ENCODE measurements at places on chromosomes 2 and 18. TPM values are rescaled to one million over a fixed set of nuclear protein-coding genes. Genes with fewer than 3 reads are reported as not detected.

- no peak for DNase-seq
Measured at GRCh38 chr18:24168496-24168895, 29.6 kb downstream of the CABYR start.

DNA sequence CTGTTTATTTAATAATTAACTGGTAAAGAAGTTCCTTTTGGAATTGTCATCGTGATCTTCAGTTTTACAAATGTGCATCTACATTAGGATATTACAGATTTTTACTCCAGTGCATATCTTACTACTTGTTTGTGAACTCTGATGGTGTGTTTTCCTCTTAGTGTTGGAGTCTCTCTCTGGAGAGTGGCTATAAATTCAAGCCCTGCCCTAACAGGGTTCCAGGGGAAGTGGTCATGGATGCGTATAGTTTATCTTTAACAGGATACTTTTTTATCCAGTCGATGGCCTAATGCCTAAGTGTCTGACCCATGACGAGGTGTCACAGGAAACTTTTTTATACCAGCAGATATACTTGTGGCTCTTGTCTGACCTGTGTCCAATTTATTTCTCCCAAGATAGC, 75.4 kb downstream of the CHN1 start:
- no peak for DNase-seq

Gene VWA3B
- not detected for total RNA-seq

DNA sequence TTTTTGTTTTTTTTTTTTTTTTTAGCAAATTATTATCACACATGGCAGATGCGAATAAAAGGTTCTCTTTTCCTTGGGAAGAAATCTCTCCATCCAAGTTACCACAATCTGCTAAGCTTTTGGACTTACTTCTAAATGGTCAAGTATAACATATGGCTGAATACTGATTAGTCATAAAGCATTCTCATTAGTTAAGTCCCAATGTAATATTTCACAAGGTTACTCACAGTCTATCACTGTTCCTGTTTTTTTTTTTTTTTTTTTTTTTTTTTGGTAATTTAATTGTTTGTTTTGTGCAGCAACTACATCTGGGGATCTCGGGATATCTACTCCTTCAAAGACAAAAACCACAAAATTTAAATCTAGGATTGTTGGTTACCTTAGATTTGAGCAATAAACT, 771.7 kb downstream of the CPS1 start:
- no peak for DNase-seq

Gene ZNF892
- 1.9 TPM for total RNA-seq

Gene C2orf92
- not detected for total RNA-seq

- no peak for DNase-seq
Measured at GRCh38 chr2:10610213-10610910, 79.4 kb downstream of the NOL10 start.

GRCh38 chr2:189252991-189253675, 73.6 kb upstream of the COL5A2 start:
- DNase-seq = no peak

- DNase-seq = peak; percentile 58
Measured at GRCh38 chr2:200662727-200663126, 76.9 kb downstream of the AOX1 start.

DNA sequence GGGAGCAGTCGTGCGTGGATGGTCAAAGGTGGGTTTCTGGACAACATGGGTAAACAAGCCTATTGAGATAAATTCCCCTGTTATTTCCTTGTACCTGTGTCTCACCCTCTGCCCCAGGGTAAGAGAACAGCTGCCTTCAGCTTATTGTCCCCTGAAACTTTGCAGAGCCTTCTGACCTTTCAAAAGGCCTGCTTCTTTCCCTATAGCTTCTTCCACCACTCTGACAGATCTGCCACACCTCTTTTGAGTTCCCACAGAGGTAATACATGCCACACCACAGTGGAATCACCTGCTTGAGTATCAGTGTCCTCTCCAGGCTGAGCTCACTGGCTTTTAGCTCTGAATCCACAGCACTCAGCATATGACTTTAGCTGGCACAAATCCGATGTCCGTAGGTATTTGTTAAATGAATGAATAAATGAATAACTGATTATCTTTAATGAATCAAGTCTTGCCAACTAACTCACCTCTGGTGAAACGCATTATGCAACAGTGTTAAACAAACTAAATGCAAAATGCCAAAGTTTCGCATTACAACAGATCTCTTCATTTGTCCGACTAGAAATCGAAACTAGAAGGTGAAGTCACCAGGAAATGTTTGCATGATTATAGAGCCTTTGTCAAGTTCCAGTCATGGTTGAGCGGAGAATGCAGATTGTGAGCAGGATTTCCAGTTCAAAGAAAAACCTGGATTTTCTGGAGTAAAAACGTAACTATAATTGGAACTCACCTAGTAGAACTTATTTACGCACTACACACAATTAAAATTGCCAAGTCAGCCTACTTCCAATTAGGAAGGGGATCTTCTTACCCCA, 16.4 kb downstream of the DYNAP start:
- DNase-seq = no peak

DNA sequence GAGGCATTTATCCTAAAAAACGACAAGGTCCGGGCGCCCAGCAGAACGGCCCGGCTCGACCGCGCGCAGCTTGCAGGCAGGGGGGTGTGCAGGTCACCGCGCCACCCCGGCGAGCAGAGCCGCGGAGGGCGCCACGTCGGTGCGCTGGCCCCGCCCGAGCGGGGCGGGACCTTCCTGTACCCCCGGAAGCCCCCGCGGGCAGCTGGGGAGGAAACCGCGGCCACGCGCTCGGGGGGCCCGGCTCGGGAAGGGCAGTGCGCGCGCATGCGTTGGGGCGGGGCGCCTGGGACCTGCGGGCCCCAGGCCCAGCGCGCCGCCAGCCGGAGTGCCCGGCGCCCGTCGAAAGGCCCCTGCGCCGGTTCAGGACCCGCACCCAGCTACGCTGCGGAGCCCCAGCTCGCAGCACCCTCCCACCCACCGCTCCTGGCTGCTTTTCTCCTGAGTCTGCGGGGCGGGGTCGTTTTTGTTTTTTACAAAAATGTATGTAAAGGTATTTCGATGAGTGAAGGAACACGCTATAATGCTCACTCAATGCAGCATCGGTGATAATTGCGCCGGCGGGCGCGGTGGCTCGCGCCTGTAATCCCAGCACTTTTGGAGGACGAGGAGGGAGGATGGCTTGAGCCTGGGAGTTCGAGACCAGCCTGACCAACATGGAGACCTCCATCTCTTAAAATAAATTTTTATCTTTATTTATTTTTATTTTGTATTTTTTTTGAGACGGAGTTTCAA, 47.7 kb upstream of the POMC start:
- DNase-seq = peak; percentile 49

Gene C2orf78
- 0.03 TPM for total RNA-seq

- DNase-seq = no peak
Measured at GRCh38 chr2:235806986-235807750, 313.3 kb downstream of the AGAP1 start.

DNA sequence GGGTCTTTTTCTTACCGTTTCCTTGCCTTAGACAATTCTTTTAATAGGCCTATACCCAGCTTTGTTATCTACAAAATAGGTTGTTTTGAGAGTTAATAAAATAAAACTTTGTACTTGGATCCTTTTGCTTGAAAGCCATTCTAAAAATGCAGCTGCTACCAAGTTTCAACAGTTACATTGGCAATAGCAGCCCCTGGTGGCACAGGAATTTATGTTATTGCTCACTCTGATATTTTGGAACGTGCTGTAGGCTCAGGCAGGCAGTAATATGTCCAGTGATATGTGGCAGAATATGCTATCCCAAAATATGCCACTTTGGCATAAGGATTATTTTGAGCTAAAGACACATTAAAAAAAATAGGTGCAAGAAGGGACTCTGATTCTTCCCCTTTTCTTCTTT, 6.7 kb upstream of the COMMD1 start:
- DNase-seq = no peak

- DNase-seq = no peak
Measured at GRCh38 chr2:72292433-72292832, 144.8 kb upstream of the CYP26B1 start.

Gene TNS1
- total RNA-seq = 9.8 TPM

Gene GMPPA
- total RNA-seq = 47.0 TPM

GRCh38 chr2:69796174-69796573, 33.3 kb upstream of the GMCL1 start:
- DNase-seq = no peak

Gene WDR33
- total RNA-seq = 36.6 TPM

GRCh38 chr2:231063347-231063746, 6.7 kb downstream of the PSMD1 start:
- no peak for DNase-seq

GRCh38 chr2:95300450-95300849, 3.3 kb downstream of the KCNIP3 start:
- DNase-seq = no peak

Gene ABCB11
- not detected for total RNA-seq

Gene LHCGR
- not detected for total RNA-seq

Gene ZNF532
- total RNA-seq = 52.6 TPM

- DNase-seq = peak; percentile 93
Measured at GRCh38 chr18:58788971-58789875, 75.5 kb upstream of the ZNF532 start.

DNA sequence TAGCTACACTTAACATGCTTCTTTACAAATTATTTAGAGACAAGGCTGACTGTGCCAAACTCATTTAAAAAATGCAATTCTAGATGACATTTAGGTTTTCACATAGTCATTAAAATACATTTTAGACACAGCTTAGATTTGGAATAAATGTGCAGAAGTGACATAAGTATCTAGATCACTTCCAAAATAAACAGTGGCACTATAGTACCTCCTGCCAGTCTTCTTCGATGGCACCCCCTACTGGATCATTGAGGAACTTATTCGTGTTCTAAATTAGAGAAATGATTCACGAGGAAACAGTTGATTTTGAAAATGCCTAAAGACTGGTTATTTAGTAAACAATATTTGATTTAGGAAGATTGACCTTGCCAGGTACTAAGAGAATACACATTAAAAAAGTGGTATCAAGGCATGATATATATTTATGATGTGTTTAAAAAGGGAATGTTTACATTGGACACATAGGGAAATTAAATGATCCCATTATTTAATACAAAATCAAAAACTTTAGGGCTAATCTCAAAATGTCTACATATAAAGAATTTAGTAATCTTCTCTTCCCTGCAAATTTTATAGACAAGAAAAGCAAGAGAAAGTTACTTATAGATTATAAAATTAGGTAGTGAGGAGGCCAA, 323.9 kb downstream of the XIRP2 start:
- DNase-seq = peak; percentile 49

Gene EFHD1
- total RNA-seq = 0.66 TPM

DNA sequence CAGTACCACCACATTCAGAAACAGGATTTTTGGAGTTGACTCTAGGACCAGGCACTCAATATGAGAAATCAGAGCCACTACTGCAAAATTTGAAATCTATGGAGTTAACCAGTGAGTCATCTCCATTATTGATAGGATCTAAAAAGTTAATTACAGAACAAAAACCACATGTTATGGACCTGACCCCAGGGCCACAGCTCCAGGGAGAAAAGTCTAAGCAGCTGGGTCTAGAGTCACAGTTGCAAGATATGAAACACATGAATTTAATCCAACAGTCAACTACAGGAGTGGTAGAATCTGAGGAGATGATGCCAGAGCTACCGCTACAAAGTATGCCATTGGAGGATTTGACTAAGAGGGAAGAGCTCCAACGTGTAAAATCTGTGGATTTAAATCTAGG, 13.4 kb upstream of the ZNF512 start:
- no peak for DNase-seq

GRCh38 chr18:59945544-59945943, 45.7 kb downstream of the PMAIP1 start:
- no peak for DNase-seq

Gene C1QL2
- total RNA-seq = not detected

GRCh38 chr2:195212586-195212985, 444.4 kb upstream of the SLC39A10 start:
- no peak for DNase-seq

DNA sequence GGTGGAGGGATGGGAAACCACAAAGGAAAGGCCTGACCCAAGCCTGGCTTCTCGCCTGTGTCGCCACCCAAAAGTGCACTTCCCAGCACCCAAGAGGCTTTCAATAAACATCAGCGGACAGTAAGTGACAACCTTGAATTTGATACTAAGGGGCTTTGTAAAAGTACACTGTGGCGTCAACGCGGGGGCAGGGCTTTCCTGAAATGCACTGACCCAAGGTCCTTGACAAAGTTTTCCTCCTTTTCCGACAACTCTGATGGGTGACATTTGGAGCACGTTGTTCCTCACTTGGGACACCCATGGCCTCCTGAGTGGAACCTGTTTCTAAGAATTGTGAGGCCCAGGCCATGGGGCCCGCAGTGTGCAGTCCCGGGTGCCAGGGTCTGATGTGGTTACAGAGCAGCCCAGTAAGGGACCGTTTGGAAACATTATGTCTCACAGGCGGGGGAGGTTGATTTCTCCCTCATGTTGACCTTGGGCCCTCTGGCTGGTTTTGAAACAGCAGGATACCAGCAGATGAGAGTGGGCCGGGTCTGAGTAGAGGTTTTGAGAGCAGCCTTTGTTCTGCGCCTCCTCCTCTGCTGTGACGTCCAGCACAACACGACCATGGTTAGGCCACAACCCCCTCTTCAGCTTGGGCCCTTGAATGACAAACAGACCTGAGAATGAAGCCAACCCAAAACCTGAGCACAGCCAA, 2.8 kb upstream of the ZBTB14 start:
- no peak for DNase-seq

Gene DOK6
- total RNA-seq = not detected

DNA sequence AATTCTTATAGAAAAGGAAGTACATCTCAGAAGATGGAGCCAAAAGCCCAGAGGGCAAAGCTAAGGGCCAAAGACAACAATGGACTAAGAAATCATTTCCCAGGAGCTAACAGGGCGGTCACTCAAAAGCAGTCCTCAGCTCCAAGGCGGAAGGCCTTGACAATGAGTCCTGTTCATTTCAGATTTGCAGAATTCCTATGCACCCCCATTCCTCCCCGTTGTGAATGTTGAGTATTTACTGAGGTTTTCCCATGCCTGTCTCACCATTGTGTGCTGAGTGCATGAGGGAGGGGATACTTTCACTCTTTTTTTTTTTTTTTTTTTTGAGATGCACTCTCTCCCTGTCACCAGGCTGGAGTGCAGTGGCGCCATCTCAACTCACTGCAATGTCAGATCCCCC, 18.8 kb upstream of the DTNB start:
- DNase-seq = no peak

Gene LYG1
- total RNA-seq = 0.37 TPM

Gene SLC14A1
- total RNA-seq = 5.1 TPM

Gene GPBAR1
- not detected for total RNA-seq

DNA sequence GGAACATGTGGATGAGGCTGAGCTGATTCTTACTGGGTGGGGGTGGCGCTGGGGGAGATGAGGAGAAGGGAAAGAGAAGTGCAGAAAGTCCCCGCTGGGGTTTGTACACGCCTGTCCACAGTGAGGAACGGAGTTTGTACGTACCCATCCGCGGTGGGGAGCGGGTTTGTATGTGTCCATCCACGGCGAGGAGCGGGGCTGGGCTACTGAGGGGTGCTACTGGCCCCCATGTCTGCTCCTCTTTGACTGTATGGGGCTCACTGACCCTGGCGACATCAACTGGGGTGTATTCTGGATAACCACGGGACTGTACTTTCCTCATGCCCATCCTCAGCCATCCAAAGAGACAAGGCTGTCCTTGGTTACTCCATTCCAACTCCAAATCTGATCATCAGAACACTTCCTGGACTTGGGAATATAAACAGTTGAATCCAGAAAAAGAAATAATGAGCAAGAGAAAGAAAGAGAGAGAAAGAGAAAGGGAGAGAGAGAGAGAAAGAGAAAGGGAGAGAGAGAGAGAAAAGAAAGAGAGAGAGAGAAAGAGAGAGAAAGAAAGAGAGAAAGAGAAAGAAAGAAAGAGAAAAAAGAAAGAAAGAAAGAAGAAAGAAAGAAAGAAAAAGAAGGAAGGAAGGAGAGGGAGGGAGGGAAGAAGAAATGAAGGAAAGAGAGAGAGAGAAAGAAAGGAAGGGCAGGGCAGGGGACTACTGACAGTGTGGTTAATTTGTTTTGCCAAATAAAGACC, 21.0 kb downstream of the MAL start:
- DNase-seq = no peak

Data from SJSA1 (cell line).